CD4-positive, alpha-beta memory T cell (primary cell): ENCODE measurements at places on chromosomes 7 and 10. TPM values are rescaled to one million over a fixed set of nuclear protein-coding genes. Genes with fewer than 3 reads are reported as not detected.
A peak's percentile ranks its signal among the peaks of the same experiment; 100 is the strongest.

DNA sequence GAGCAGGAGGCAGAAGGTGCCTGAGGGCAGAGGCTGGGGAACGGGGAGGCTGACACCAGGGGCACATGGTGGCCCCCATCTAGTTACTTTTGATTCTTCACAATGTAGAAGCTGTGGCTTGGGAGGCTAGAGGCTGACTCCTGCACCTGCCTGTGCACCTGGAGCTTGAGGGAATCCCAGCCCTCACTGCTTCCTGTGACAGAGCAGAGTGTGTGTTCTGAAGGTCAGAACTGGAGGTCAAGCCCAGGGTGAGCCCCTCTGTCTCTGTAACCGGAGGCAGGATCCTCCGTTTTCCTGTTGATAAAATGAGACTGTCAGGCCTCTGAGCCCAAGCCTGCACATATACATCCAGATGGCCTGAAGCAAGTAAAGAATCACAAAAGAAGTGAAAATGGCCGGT lies 124.8 kb downstream of the ACTR3B start:
- H3K27ac ChIP-seq: no peak overlapping the region
- H3K27me3 ChIP-seq: no peaks in the 10 kb centered on the region
- no peak overlapping the region for H3K4me3 ChIP-seq
- no peaks in the 10 kb centered on the region for H3K4me1 ChIP-seq
- H3K36me3 ChIP-seq: no peaks in the 10 kb centered on the region
- no peak for DNase-seq

GRCh38 chr10:6579183-6579903 lies 733 bp downstream of the PRKCQ start:
- H3K27me3 ChIP-seq: no peaks in the 10 kb centered on the region
- peak overlapping the region; percentile 92 for H3K4me3 ChIP-seq
- DNase-seq: no peak
- H3K4me1 ChIP-seq: peaks cover 66% of the 10 kb centered on the region
- no peaks in the 10 kb centered on the region for H3K36me3 ChIP-seq
- H3K27ac ChIP-seq: peak overlapping the region; percentile 90

DNA sequence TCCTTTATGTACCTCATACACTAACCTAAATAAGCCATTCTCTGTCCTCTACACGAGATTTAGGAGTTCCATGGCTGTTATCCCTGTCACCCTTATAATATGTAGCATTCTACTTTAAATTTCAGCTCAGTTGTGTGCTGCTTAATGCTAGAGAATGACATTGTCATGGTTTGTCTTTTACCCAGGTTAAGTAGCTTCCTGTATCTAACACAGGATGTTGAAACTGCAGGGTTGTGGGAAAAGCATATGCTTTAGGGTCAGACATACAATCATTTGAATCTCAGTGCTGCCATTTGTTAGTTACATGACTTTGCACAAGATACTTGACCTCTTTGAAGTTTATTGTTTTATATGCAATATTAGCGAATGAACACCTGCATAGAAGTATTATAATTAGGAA lies 235.1 kb upstream of the CACNA2D1 start:
- H3K36me3 ChIP-seq: no peaks in the 10 kb centered on the region
- DNase-seq: no peak
- peaks cover 11% of the 10 kb centered on the region for H3K4me1 ChIP-seq
- H3K27ac ChIP-seq: no peak overlapping the region

DNA sequence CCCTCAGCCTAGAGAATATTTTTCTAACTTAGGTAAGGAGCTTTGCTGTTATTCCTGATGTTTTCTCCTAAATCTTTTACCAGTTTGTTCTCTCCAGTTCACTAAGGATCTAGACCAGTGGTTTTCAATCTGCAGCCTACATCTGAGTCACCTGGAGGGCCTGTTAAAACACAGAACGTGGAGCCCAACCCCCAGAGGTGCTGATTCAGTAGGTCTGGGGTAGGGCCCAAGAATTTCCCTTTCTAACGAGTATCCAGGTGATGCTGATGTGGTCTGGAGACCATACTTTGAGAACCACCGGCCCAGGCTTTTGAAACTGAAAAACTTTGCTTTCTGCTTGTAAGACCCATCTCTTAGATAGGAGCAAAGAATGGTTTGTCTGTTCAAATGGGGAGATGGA lies 51.2 kb upstream of the KMT2E start:
- H3K36me3 ChIP-seq: no peaks in the 10 kb centered on the region
- DNase-seq: no peak
- no peaks in the 10 kb centered on the region for H3K4me1 ChIP-seq
- H3K27ac ChIP-seq: no peak overlapping the region
- no peaks in the 10 kb centered on the region for H3K27me3 ChIP-seq

DNA sequence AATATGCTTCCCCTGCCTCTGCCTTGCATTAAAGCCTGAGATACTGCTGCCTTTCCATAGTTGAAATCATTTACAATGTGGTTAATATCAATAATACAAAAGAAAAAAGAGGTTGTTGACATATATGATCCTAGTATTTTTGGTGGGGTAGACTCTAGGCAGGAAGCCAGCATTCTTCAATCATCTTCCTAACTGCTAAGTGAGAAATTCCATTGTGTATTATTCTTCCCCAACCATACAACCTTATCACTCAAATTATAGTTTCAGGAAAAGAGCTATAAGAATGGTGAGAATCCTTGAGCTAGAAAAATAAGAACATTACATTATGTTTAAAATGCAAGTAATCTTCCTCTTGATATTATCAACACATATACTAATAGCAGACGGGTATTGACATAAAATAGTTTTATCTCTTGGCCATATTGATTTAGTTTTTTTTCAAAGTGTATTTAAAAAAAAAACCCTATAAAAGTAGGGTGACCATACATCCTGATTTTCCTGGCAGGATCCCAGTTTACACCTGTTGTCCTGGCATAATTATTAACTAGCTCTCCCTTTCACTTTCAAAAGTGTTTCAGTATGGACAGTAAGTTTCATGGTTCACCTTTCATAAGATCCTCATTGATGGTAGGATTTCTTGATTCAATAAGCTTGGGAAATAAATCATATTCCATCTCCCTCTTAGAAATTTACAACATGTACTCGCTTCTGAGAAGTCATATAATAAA lies 33.4 kb upstream of the WASL start:
- H3K36me3 ChIP-seq: no peaks in the 10 kb centered on the region
- no peaks in the 10 kb centered on the region for H3K27me3 ChIP-seq

DNA sequence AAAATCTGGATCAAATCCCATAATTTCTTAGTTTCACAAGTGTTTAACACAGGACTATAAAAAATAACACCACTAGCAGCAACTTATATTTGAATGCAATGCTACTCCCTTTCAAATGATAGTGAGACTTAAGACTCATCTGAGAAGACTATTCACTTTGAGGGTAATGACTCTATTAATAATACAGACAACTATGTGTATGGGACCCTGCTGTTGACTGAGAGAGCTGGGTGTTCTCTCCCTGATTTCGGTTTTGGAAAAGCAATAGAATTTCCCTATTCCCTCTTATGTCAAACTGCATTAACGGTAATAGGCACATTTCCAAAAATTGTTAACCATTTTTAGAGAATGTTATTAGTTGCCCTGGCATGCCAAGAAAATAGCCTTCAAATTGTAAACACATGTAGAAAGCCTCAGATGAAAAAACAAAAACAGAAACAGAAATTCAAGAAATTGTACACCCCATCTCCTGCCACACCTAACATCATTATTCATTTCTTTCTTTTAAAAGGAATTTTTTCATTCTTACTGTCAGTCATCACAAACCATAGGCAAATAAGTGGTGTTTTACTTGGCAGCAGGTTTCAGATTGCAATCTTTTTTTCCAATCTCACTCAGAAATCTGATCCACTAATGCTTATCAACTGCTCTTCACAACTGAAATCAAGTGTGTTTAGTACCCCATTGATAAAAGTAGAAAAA lies 153.7 kb downstream of the TFPI2 start:
- no peaks in the 10 kb centered on the region for H3K36me3 ChIP-seq
- H3K27ac ChIP-seq: no peak overlapping the region
- H3K4me3 ChIP-seq: no peak overlapping the region
- no peaks in the 10 kb centered on the region for H3K27me3 ChIP-seq
- no peak for DNase-seq

- no peak overlapping the region for H3K27ac ChIP-seq
- no peak overlapping the region for H3K4me3 ChIP-seq
- H3K36me3 ChIP-seq: no peaks in the 10 kb centered on the region
- H3K4me1 ChIP-seq: no peaks in the 10 kb centered on the region
Measured at GRCh38 chr7:88664630-88665233, 94.8 kb upstream of the ZNF804B start.

- no peaks in the 10 kb centered on the region for H3K27me3 ChIP-seq
- no peak for DNase-seq
- no peaks in the 10 kb centered on the region for H3K4me1 ChIP-seq
Measured at GRCh38 chr7:156543699-156544598, 96.6 kb upstream of the RNF32 start.

DNA sequence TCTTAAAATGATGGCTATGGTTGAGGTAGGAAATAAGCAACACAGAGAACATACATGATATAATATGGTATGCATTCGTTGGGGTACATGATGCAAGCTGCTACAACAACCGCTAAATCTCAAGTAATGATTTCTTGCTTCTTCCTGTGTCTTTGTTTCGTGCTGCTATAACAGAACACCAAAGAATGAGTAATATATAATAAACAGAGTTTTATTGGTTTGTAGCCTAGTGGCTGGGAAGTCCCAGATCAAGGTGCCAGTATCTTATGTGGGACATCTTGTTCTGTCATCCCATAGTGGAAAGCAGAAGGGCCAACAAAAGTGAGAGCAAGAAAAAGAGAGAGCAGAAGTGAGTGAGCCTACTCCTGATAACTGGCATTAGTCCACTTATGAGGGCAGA lies 689.7 kb downstream of the SUGCT start:
- H3K27me3 ChIP-seq: no peaks in the 10 kb centered on the region
- no peak overlapping the region for H3K27ac ChIP-seq
- DNase-seq: no peak
- H3K4me3 ChIP-seq: no peak overlapping the region
- H3K4me1 ChIP-seq: no peaks in the 10 kb centered on the region

- H3K27ac ChIP-seq: no peak overlapping the region
- H3K4me3 ChIP-seq: no peak overlapping the region
- H3K36me3 ChIP-seq: no peaks in the 10 kb centered on the region
- no peaks in the 10 kb centered on the region for H3K4me1 ChIP-seq
- no peaks in the 10 kb centered on the region for H3K27me3 ChIP-seq
Measured at GRCh38 chr7:36227223-36227622, 74.2 kb downstream of the EEPD1 start.

SPAM1 gene
- not detected for polyA plus RNA-seq

CABCOCO1 gene
- not detected for polyA plus RNA-seq

CRPPA gene
- 0.87 TPM for polyA plus RNA-seq

MNX1 gene
- polyA plus RNA-seq: not detected

SPDYE16 gene
- 0.21 TPM for polyA plus RNA-seq
